CD4-positive, CD25-positive, alpha-beta regulatory T cell (primary cell): ENCODE measurements at places on chromosomes 5 and 9. TPM values are rescaled to one million over a fixed set of nuclear protein-coding genes. Genes with fewer than 3 reads are reported as not detected.

Gene TNC
- polyA plus RNA-seq: not detected

Gene GLDC
- 0.38 TPM for polyA plus RNA-seq

Gene ZNG1F
- polyA plus RNA-seq: 1.9 TPM

Gene CDHR2
- not detected for polyA plus RNA-seq

Gene SUSD3
- 205 TPM for polyA plus RNA-seq

Gene SPATA31E1
- polyA plus RNA-seq: not detected
